ENCODE measurements at places on chromosomes 7 and 10.

- no peak for DNase-seq
Measured at GRCh38 chr7:142795339-142795863, 24.6 kb downstream of the PRSS2 start.

DNA sequence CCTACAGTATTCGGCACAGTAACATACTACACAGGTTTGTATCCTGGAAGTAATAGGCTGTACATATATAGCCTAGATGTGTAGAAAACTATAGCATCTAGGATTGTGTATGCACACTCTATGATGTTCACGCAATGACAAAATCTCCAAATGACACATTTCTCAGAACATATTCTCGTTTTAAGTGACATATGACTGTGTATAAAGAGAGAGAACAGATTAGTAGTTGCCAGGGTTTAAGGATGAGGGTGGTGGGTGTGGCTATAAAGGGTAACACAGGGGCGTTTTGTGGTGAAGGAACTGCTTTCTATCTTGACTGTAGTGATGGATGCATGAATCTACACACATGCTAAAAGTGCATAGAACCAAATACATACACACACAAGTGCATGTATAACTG is 101.2 kb downstream of the ARL4A start:
- DNase-seq, result no peak

DNA sequence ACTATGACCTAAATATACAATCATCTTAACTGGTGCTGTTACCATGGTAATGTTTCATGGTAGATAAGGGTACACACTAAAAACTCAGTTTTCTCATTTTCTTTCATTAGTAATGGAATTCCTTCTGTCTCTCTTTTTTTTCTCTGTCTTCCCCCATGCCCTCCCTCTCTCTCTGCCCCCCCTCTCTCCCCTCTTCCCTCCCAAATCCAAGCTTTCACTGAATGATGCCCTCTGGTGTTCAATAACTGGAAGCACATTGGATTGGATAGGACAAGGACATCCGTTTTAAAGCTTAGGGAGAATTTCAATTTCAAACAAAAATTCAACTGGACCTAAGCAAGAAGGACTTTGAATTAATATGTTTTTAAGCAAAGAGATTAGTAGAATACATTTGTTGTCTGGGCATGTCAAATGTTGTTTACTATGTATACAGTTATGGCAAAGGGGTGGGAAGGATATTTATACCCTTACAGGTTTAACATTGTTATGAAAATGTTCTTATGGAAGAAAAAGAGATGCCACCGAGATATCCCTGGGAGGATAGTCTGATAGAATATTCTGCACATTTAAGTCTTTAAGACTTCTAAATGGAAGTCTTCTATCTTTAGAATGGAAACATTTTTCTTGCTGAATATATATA is 6.1 kb downstream of the CHRM2 start:
- DNase-seq, result no peak

GRCh38 chr10:88557256-88557655 is 25.9 kb downstream of the RNLS start:
- DNase-seq, result no peak

DNA sequence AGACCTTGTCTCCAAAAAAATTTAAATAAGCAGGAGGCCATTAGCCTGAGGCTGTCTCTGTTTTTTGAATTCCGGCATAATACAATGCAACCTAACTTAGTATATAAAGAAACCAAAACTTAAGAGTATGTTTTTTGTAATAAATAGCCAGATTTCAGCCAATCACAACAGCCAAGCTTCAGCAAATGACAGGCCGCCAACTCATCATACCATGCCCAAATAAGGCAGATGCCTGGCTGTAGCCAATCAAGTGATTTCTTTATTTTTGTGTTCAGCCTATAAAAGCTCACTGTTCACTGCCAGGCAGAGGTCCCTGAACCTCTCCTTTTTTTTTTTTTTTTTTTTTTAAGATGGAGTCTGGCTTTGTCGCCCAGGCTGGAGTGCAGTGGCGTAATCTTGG is 12.7 kb upstream of the PURB start:
- DNase-seq, result no peak

- DNase-seq, result no peak
Measured at GRCh38 chr10:46029461-46030030, 877 bp downstream of the NCOA4 start.

- DNase-seq, result no peak
Measured at GRCh38 chr10:97534746-97535367, 36.1 kb downstream of the UBTD1 start.

- peak; percentile 14 for DNase-seq
Measured at GRCh38 chr7:29921404-29922010, 68.1 kb downstream of the SCRN1 start.

DNA sequence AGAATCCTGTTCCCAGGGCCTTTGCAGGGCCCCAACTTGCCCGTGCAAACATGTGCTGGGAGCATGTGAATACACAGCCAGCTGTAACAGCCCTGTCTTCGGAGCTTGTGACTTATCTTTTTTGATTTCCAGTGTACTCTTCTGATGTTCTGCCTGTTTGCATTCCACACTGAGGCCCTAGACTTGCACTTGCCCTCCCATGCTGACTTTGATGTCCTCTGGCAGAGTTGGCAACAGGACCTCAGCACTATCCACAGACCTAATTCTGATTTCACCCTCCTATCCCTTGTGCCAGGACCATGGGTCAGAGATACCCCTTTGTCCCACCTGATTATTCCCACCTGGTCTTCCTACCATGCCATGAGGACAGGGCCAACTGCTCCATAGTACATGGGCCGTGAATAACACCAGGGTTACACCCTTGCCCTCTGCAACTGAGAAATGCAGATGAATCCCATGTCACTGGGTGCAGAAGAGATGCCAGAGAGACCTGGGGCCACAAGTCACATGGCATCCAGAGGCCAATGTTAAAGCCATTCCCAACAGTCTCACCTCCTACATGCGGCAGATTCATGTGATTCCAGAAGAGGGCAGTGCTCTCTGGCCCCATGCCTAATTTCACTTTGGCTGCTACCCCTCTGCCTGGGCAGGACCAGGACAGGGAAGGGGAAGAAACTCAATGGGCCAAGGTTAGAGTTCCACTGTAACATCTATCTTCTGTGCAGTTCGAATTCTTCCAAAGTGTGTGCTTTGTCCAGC is 43.0 kb downstream of the SCRN1 start:
- DNase-seq, result no peak

DNA sequence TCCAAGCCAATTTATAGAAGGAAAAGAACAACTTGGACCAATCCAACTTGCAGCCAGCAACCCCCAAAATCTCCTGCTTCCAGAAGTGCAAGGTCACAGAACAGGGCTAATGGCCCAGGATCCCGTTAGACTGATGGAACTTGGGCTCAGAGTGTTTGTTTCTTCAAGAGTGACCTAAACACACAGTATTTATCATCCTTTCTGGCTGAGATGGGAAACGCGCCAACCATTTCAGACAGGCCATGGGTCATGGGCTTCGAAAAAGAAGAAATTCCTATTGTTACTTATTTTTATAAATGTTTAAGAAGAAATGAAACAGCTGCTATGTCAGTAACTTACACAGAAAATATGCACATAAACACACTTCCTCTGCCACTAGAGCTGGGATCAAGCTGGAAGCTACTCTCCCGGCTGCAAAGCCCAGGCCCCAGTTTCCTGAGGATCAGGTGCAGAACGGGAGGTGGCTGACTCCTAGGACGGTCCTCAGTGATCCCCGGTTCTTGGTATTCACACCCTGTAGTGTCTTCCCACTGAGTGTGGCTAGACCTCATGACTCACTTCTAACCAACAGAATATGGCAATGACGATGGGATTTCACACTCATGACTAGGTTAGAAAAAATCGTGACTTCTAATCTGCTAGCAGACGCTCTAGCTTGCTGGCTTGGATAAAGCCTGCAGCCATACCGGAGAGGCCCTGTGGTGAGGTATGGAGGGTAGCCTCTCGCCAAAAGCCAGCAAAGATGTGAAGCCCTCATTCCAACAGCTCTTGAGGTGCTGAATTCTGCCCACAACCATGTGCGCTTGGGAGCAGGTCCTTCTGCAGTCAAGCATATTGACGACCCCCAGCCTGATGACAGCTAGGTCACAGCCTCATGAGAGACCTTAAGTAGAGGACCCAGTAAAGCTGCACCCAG is 60.2 kb downstream of the CHST15 start:
- DNase-seq, result no peak

DNA sequence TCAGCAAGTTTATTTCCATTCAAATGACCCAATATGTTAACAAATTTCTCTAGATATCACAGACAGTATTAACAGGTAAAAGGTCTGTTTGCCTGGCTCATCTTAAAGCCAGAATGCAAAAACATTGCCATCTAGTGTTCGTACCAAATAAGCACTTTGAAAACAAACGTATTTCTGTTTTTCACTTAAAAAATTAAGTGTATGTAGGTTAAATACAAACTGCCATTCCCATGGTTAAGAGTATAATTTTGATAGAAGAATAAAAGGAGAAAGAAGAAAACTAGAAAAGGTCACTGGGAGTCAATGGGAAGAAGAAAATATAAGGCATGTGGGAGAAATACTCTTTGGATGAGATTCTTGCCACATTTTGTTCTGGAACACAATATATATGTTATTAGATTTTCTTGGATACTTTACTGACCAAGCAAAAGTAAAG is 51.0 kb downstream of the ORC5 start:
- no peak for DNase-seq

DNA sequence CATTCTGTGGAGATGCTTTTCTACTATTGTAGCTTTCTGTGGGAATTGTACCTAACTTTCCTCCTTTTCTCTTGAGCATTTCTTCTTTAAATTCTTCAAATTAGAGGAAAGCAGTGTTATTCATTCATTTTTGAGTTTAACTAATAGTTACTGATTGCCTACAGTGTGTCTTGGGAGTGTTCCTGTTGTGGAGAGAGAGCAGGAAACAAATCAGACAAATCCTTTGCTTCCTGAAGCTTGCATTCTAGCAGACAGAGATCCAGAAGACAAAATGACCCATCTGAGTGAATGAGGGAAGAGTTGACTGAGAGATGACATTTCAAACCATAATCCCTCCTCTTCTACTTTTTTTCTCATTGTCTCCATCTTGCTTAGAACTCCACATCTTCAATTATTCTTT is 170.4 kb downstream of the SUGCT start:
- DNase-seq, result no peak

DNA sequence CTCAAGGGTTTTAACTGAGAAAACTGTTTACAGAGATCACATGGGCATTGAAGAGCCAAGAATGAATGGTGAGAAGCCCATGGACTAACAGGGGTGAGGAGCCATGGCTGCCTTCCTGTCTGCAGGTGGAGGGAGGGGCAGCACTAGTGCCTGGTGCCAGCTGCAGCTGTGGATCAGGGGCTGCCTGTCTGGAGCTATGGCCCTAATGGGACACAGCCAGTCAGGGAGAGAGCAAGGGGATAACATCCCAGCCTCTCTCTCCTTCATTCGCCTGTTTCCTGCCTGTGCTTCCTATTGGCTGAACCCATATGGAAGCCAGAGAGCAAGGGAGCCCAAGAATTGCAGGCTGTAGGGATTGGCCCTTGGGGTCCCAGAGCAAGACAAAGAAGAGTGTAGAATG is 125.8 kb upstream of the GAD2 start:
- DNase-seq, result no peak

- DNase-seq, result no peak
Measured at GRCh38 chr7:32257621-32258020, 187.4 kb upstream of the PDE1C start.

DNA sequence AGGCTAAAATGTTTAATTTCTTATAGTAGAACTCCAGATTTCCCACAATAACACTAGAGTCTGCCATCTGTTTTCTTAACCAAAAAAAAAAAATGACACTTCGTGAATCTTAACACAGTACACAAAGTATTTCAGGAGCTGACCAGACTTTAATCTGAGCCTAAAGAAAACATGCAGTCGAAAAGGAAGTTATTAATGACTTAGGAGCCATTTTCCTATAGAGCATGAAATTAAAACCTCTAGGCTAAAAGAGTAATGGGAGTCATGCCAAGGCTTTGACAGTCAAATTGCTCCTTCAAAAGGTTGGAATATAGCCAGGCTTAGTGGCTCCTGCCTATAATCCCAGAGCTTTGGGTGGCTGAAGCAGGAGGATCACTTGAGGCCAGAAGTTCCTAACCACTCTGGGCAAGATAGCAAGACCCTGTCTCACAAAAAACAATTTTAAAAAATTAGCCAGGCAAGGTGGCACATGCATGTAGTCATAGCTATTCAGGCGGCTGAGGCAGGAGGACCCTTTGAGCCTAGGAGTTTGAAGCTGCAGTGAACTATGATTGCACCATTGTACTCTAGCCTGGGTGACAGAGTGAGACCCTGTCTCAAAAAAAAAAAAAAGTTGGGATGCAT is 13.6 kb downstream of the MICU1 start:
- no peak for DNase-seq

- DNase-seq, result no peak
Measured at GRCh38 chr7:55055479-55055878, 36.7 kb downstream of the EGFR start.

DNA sequence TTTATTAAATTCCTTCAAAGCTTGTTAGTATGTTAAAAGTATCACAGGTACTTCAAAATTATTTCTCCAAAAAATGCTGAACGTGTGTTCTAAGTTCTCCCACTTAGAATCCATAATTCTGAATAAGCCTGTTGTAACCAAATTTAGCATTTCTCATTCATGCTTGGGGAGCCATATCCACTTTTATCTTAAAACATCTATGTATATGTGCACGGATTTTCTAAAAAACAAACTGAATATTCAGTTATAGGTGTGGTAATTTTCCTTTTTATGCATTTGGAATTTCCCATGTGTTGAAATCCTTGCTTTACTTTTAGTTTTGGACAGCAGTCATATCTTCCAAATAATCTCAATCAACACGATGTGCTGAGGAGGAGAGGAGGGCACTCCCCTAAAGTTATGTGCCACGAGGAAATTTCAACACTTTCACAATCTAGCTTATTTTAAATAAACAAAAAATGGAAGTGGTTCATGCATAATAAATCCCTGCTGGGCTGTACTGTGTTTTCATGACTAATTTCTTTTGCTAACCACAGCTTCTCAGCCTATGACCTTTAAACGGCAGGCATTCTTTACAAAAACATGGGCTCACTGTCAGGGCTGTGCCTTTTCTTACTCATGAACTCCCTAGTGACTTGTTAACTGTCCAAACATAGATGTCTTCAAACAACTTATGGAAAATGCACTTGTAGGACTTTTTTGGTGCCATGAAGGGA is 380.3 kb upstream of the SEMA3C start:
- DNase-seq, result peak; percentile 64

GRCh38 chr7:74056096-74056915 is 27.3 kb upstream of the LIMK1 start:
- DNase-seq, result no peak

- peak; percentile 14 for DNase-seq
Measured at GRCh38 chr7:106947244-106947728, 82.2 kb downstream of the PIK3CG start.

Measured in T1000 (cell line).